ENCODE measurements at places on chromosomes 16 and 17.

DNA sequence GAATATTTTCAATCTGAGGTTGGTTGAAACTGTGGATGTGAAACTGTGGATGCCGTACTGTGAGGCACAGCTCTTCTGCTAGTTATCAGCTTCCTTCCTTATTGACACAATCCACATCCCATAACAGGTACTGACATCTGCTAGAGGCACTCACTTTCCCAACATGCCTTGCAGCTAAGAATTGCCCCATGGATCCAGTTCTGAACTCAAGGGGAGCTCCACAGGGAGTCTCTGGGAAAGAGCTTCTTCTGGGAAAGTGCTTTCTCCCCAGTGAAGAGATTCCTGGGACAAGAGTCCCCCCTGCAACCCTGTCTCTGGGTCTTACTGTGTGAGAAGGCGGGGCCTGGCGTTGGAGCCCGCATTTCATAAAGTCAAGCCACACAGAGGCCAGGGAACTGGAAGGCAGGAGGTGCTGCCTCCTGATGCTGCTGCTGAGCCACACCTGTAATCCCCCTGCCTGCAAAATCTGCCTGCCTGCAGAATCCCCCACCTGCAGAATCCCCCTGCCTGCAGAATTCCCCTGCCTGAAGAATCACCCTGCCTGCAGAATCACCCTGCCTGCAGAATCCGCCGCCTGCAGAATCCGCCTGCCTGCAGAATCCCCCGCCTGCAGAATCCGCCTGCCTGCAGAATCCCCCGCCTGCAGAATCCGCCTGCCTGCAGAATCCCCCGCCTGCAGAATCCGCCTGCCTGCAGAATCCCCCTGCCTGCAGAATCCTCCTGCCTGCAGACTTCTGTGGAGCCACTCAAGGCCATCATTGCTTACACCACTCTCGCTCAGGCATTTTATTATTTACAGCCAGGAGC, 305.4 kb downstream of the FOXL1 start:
- DNase-seq = no peak

DNA sequence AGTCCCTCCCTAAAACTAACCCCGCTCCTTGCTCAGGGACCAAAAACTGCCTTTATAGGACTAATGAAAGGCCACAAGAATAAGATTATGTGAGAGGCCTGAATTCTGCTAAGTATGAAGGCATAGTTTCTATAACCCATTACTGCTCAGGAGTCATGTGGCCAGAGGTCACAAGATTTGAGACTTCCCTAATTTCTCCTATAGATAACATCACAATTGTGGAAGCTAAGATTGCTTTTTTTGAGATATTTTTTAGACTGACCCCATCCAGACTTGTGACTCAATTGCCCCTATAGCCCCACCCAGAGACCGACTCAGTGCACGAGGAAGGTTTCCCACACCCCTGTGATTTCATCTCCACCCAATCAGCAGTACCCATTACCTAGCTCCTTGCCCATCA, 504.1 kb upstream of the GOT2 start:
- no peak for DNase-seq

GRCh38 chr16:56629531-56629930, 2.9 kb upstream of the MT1M start:
- no peak for DNase-seq

DNA sequence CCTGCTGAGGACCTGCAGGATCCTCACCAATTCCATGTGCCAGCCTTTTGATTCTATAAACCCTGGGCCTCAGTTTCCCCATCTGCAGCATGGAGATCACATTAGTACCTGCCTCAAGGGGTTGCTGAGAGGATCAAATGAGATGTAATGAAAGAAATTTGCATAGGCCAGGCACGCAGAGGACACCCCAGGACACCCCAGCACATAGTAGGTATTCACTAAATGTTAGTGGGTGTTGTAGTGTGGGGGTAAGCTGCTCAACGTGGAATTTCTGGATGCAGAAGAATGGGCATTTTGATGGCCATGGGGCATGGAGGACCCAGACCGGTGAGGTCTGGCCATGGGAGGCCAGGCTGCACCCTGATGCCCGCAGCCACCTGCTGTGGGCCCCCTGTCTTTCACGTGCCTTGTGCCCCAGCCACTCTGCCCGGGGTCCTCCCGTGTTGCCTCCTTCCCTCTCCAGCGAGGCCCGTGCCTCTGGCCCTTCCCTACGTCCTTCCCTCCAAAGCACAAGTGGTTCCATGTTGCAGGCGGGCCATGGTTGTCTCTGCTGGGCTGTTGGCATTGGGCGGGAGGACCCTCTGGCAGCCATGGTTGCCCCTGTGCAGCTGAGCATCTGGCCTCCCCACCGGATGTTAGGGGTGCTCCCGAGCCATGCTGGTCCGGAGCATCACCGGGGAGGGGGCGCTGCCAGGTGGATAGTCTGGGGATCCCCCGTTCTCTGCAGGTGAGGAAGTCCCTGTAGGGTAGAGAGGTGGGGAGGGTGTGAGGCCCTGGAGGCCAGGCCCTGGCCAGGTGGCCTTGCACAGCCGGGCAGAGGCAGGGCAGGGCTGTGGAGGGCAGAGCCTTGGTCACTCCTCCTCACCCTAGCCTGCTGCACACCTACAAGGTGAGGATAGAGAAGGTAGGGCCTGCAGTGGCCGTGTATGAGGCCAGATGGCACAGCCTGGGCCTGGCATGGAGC, 8.6 kb downstream of the MAP2K3 start:
- DNase-seq = no peak

GRCh38 chr17:72822358-72823023, 270.0 kb downstream of the SLC39A11 start:
- no peak for DNase-seq

GRCh38 chr16:79417601-79418008, 182.9 kb downstream of the MAF start:
- no peak for DNase-seq

DNA sequence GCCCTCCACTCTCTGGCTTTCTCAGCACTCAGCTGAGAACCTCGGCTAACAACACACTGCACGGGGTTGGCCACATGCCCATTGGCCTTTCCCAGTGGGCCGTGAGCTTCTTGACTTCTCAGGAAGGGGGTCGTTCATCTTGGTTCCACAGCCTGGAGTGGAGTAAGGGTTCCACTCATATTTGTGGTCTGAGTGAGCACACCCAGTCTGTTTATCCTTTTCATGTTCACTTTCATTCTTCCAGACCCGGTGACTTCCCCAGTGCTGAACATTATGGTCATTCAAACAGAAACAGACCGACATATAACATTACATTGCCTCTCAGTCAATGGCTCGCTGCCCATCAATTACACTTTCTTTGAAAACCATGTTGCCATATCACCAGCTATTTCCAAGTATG, 8.2 kb downstream of the MILR1 start:
- DNase-seq = no peak

- no peak for DNase-seq
Measured at GRCh38 chr17:17852930-17853329, 16.1 kb upstream of the SREBF1 start.

DNA sequence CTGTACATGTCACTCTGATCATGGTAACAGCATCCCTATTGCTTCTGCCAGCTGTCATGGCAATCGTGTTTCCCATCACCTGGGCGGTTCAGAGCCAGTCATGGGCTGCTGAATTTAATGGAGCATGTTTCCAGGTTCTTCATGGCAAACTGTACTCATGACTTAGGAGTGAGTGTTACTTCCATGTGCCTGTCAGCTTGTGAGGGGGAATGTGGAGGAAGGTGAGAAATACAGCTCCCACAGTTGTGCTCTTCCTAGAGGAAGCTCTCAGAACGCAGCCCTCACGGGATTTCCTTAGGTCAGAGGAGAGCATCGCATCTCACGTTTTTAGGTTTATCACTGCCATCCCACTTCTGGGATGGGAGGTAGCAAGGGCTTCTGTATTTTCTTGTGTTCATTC, 28.0 kb upstream of the ARHGAP23 start:
- no peak for DNase-seq

GRCh38 chr17:81566461-81567126, 14.4 kb upstream of the FAAP100 start:
- DNase-seq = peak; percentile 59

DNA sequence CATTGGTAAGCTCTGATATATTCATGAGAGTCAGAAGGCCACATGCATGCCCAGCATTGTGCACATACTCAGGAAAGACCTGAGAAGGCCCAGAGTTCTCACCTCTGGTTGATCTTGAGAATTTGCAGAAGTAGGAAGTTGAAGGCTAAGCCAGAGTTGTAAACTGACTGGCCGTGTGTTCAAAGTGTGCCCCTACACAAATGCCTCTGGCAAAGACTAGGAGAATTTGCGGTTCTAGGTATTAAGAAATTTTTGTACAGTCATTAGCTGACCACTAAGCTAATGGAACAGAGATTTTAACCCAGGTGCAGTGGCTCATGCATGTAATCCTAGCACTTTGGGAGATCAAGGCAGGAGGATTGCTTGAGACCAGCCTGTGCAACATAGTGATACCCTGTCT, 25.0 kb downstream of the FBXL20 start:
- no peak for DNase-seq

DNA sequence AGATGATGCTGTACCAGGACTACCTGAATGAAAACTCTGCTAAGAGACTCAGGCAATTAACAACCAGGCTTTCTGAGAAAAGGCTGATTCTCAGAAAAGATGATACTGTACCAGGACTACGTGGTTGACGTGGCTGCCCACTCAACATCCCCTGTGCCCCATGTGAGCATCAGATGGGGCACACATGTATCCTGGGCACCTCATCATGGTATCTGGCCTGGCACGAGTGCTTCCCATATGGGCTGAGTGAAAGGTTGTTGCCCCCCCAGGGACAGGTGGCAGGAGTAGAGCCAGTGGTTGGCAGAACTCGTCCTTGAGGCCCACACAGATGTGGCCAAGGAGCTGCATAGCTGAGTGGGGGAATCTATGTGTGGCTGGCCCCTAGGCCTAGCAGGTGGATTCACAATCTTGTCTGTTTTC, 3.5 kb upstream of the CES4A start:
- no peak for DNase-seq

DNA sequence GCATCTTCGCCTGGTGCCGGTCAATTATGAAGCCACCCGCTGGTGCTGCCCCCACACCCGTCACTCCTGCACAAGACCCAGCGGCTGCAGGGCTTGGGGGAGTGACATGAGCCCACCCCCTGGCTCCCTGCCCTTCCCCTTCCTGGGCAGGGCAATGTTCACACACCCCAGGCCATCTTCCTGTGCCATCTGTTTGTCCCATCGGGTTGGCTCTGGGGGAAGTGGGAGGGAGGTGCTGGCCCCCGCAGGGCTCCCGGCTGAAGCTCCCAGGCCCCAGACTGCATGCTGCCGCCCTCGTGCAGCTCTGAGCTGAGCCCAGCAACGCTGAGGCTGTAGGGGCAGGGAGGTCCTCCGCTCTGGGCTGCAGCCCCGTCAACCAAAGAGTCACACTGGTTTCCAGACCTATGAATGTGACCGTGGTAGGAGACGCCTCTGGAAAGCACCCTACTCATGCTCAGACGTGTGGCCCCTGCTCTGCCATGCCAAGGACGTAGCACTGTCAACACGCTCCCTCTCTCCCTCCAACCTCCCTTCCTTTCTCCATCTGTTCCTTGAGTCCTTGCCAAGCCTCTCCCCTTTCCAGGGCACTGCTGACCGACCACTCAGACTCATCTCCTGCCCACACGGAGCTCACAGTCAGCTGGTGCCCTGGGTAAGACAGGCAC, 140.4 kb downstream of the ENGASE start:
- no peak for DNase-seq

DNA sequence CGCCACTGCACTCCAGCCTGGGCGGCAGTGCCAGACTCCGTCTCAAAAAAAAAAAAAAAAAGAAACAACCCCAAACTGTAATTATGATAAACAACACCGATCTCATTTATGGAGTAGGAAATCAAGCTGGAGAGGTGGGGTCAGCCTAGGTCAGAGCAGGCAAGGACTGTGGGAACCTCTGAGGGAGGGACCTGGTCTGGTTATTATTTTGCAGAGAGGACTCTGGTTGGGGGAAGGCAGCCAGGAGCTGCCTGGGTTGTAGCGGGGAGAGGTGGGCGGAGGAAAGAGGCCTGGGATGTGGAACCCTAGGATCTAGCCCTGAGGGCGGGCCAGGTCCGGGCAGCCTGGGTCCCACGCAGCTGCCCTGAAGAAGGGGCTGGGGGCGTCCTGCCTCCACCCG, 10.9 kb upstream of the HS3ST6 start:
- DNase-seq = no peak

DNA sequence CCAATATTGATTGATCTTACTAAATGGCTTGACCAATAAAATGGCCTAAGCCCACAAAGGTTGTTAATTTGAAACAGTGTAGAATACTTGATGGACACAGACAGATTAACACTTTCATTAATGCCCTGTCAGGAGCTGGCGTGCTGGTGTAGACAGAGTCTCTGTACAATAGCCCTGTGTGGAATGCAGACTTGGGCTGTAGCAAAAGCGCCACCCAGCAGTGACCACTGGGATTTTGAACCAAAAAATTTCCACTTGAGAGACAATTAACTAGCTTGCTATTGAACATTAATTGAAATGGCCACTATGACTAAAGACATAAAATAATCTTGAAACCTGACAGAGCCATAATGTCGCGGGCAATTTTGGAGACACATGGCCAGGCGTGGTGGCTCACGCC, 19.7 kb upstream of the GUCY2D start:
- no peak for DNase-seq

DNA sequence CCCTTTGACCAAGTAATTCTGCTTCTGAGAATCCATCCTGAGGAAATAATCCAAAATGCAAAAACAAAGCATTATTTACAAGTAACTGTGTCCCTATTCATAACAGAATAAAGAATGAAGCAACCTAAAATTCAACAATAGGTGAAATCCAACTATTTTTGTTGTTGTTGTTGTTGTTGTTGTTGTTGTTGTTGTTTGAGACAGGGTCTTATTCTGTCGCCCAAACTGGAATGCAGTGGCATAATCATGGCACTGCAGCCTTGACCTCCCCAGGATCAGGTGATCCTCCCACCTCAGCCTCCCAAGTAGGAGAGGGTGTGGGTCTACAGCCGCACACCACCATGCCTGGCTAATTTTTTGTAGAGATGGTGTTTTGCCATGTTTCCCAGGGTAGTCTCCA, 75.9 kb upstream of the MTMR4 start:
- no peak for DNase-seq

DNA sequence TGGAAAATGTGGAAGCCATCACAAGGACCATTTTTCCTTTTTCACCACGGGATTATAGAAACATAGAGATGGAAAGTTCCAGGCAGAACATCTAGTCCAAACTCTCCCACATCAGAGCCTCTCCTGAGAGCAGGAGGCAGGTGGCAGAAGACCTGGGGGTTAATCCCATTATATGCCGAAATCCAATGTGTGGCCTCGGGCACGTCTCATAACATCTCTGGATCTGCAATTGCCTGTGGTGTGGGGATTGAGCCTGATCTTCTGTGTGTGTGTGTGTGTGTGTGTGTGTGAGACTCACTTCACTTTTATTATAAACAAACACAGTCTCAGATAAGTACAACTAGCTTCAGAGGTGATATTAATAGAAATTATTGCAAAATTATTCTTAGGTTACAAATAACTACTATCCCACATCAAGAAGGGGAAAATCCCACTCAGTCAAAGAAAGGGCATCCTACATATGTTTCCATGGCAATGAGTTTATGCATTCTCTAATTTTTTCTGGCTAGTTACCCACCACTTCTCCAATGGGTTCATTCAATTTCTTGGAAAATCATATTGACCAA, 199.1 kb downstream of the FOXL1 start:
- DNase-seq = no peak
